ENCODE measurements at places on chromosomes 12 and 14. TPM values are rescaled to one million over a fixed set of nuclear protein-coding genes. Genes with fewer than 3 reads are reported as not detected.

ITGB7 gene
- total RNA-seq, result 3.4 TPM

GRCh38 chr12:39124768-39125167, 219.4 kb upstream of the CPNE8 start:
- no peak for DNase-seq

CDH24 gene
- total RNA-seq, result 16.4 TPM

DNA sequence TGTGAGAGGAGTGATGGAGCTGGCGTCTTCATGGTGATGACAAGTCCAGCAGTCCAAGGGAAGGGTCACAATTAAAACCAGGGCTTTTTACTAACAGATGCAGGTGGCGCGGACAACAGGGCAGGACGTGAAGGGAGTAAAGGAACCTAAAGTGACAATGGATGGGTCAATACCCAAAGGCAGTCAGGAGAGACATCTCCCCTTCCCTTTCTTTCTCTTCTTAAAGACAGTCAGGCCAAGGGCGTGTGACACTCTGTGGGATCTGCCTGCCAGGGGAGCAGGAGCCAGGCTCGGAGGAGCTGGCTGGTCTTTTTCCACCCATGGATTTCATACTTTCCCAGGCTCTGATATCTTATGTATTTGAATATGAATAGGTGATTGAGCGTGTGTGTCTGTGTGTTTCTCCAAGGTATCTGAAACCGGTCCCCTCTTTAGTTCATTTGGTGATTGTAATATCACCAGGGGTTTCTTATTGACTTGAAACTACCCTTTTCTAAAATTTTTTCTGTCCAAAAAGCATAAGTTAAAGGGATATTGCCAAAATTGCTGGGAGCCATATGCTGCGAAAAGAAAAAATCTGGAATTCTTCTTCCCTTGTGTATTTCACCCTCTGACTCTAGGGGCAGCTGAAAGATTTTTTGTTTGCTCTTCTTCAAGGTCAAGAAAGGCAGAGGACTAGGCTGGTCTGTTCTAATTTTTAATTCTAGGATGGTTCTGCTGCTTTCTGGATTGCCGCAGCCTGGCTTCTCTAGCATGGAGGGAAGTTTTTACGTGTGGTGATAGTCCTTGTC, 61.8 kb downstream of the FBXL14 start:
- DNase-seq, result no peak

DNA sequence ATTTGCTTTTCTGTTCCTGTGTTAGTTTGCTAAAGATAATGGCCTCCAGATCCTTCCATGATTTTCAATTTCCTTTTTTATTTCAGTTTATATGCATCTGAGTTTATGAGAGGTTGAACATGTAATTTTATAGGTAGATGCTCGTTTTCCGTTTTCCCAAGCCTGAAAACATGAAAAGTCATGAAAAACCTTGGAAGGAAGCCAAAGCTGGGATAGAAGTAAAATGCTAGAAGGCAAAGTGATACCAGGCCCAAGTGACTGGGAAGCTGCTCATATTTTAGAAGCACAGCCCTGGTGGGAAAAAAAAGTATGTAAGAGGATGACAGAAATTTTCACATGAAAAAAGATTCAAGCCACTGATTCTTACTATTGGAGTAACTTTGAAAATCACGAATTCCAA, 290.8 kb downstream of the PRKD1 start:
- DNase-seq, result no peak

TMEM121 gene
- total RNA-seq, result 27.5 TPM

- no peak for DNase-seq
Observed at GRCh38 chr12:45017916-45018315, 33.0 kb downstream of the DBX2 start.

IFI27L2 gene
- total RNA-seq, result 29.3 TPM

APOF gene
- total RNA-seq, result not detected

- DNase-seq, result no peak
Observed at GRCh38 chr12:130989391-130989790, 35.7 kb downstream of the ADGRD1 start.

GRCh38 chr12:7061138-7061537, 620 bp downstream of the C1S start:
- DNase-seq, result no peak

ADGRD1 gene
- not detected for total RNA-seq

TMEM63C gene
- total RNA-seq, result 4.0 TPM

DNA sequence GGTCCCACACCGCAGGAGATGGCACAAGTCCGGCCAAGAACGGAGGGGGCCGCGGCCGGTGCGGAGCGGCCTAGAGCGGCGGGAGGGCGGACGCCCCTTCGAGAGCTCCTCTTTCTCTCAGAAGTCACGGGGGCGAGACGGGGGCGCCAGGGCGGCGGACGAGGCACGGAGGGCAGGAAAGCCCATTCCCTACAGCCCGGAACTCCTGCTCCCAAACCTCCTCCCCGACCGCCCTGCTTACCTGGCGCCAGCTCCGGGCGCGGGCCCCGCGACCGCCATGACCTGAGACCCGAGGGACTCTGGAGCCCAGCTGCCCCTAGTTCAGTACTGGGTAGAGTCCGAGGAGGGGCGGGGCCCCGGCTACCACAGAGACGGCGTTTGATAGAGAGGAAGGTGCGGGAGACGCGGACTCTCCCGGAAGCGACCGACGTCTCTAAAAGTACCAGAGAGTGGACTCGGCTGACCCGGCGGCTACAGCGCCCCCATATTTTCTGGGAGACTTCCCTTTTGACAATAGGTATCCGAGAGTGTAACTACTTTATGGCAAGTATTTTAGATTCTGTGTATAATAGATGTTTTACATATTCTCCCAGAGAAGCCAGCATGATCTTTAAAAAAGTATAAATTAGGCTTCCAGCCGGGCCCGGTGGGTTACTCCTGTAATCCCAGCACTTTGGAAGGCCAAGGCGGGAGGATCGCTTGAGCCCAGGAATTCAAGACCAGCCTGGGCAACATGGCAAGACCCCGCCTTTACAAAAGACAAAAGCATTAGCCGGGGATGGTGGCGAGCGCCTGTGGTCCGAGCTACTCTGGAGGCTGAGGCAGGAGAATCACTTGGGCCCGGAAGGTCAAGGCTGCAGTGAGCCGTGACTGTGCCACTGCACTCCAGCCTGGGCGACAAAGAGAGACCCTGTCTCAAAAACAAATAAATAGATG, at the start of gene ABCD4:
ABCD4 (minus strand) TSS at position 301 of the 936 bp plus-strand sequence; CDS start at position 279, 22 bp downstream.
- peak; percentile 94 for DNase-seq

GRCh38 chr14:86038387-86039042, 508.6 kb downstream of the FLRT2 start:
- DNase-seq, result peak; percentile 42

DNA sequence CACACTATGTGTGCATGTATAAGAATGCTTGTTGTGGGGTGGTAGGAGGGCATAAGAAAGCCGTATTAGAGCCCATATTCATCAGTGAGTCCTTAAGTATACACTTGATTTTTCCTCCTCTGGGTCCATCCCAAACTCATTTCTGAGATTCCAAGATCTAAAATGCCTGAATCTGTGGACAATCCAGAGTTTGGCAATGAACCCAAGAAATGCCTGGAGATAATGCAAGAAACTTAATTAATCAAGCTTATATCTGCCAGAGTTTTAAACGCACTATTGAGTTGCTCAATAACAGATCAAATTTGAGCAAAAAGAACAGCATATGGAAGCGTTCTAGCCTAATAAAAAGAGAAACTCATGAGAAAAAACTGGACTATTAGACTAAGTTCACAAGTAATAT, 143.4 kb upstream of the NAV3 start:
- no peak for DNase-seq

DNA sequence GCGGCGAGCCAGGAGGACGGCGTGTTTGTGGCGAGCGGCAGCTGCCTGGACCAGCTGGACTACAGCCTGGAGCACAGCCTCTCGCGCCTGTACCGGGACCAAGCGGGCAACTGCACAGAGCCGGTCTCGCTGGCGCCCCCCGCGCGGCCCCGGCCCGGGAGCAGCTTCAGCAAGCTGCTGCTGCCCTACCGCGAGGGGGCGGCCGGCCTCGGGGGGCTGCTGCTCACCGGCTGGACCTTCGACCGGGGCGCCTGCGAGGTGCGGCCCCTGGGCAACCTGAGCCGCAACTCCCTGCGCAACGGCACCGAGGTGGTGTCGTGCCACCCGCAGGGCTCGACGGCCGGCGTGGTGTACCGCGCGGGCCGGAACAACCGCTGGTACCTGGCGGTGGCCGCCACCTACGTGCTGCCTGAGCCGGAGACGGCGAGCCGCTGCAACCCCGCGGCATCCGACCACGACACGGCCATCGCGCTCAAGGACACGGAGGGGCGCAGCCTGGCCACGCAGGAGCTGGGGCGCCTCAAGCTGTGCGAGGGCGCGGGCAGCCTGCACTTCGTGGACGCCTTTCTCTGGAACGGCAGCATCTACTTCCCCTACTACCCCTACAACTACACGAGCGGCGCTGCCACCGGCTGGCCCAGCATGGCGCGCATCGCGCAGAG, 873 bp downstream of the PLXNC1 start:
- DNase-seq, result no peak

GRCh38 chr14:24277606-24278321, 6.4 kb upstream of the RABGGTA start:
- no peak for DNase-seq

IFNG-AS1 gene
- total RNA-seq, result not detected

DNA sequence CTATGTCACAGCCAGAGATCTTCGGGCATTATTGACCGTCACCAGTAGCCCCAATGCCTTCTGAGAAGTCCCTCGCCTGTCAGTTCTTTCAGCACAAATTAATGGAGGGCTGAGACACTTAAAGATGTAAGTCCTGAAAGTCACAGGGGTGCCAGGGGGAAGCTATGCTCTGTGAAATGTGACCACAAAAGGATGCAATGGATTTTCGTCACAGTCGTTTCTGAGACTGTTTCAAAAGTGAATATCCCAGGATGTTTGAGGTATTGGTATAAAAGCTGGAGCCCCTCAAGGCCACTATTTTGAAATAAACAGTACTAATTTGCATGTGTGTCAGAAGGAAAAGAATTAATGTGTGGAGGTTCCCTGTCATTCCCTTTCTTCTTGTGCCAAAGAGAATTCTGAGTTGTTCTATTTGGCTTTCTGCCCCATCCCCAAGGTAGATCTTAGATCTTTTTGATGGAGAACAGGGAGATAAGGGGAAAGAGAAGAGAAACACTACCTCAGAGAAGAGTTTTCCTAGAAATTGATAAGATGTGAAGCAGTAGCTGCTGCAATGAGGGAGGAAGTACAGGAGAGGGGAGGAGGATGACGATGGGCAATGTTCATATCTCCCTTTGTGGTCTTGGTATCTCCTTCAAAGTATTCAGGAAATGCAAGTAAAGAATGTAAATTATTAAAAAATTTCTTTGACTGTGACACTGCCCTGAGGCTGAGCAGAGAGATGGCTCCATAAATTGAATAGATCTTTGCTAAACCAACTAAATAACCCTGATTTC, 101.8 kb upstream of the NAP1L1 start:
- DNase-seq, result no peak

GRCh38 chr14:103782376-103782775, 65.0 kb downstream of the PPP1R13B start:
- DNase-seq, result no peak

DNA sequence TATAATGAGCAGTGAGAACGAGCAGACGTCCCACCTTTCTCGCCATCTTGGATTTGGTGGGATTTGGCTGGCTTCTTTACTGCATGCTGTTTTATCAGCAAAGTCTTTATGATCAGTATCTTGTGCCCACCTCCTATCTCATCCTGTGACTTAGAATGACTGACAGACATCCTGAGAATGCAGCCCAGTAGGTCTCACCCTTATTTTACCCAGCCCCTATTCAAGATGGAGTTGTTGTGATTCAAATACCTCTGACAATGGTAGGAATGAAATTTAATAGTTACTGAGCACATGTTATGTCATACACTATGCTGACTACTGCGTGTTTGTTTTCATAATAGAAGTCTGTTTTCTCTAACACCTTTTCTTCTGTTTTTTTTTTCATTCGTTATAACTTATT, 1.9 kb downstream of the TMTC3 start:
- DNase-seq, result no peak

DNA sequence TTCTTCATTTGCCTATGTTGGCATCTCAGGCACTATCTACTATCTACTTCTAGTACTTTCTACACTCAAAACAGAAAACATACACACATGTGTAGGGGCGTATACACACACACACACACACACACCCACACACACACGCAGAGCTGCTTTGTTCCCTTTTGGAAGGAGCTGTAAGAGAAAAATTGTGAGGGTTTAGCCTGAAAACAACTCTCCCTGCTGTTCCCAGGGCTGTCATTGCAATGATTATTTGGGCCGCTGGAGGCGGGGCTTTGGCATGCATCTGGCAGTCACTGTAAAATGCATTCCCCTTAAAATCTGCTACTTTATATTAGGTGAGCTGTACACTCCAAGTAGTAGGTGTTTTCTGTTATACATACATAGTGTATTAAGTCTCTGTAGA, 29.1 kb upstream of the SLC38A2 start:
- no peak for DNase-seq

GRCh38 chr14:94058674-94059138, 22.3 kb downstream of the DDX24 start:
- no peak for DNase-seq

RNASE8 gene
- total RNA-seq, result not detected

- DNase-seq, result no peak
Observed at GRCh38 chr12:69417741-69418167, 52.4 kb upstream of the FRS2 start.

Measured in PC-3 (cell line).